Activated CD8-positive, alpha-beta memory T cell treated with anti-CD3 and anti-CD28 coated beads, Interleukin-2, amount 50 U/mL, for 48 hours (primary cell): ENCODE measurements at places on chromosomes 7 and 10.

GRCh38 chr10:1596482-1597099 is 140.7 kb downstream of the ADARB2 start:
- no peak for DNase-seq

- DNase-seq: no peak
Measured at GRCh38 chr10:52566471-52567246, 205.9 kb downstream of the MBL2 start.

DNA sequence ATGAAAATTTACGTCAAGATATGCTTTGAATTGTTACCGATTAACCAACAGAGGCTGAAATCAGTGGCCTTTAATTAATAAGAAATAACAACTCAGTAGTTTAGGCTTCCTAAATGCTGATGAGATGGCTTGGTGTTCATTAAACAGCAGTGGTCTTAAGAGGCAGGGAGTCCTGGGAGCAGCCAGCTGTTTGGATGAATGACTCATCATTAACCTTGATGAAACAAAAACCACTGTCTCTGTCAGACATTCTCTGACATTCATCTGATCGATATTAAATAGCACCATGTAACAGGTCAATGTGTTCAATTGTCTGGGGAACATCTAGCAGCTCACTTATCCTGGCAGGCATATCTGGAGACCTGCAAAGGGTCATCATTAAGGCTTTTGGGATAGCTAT is 234.2 kb upstream of the LRRN3 start:
- DNase-seq: no peak

DNA sequence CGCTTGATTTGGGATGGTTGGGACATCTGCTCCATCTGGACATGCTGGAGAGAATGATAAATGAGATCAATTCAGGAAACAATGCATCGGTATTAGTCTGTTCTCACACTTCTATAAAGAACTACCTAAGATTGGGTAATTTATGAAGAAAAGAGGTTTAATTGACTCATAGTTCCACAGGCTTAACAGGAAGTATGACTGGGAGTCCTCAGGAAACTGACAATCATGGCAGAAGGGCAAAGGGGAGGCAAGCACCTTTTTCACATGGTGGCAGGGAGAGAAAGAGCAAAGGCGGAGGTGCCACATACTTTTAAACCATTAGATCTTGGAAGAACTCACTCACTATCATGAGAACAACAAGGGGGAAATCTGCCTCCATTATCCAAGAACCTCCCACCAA is 16.8 kb upstream of the TSPAN12 start:
- DNase-seq: no peak

- DNase-seq: no peak
Measured at GRCh38 chr7:38410056-38410455, 136.6 kb upstream of the TARP start.

DNA sequence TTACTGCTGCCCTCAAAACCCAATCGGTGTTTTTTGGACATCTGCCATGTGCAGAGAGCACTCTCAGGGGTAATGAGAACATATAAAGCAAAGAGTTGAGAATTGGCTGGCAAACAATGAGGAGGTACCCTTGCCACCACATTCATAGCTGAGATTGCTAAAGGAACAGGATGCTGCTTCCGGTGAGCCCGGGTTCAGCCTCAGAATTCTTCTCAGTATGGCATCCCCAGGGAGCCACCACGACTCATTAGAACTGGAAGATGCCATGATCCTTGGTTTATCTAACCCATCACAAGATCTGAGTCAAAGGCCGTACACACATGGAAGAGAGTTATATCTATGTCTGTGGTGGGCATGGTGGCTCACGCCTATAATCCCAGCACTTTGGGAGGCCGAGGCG is 174.4 kb downstream of the ARID5B start:
- no peak for DNase-seq

DNA sequence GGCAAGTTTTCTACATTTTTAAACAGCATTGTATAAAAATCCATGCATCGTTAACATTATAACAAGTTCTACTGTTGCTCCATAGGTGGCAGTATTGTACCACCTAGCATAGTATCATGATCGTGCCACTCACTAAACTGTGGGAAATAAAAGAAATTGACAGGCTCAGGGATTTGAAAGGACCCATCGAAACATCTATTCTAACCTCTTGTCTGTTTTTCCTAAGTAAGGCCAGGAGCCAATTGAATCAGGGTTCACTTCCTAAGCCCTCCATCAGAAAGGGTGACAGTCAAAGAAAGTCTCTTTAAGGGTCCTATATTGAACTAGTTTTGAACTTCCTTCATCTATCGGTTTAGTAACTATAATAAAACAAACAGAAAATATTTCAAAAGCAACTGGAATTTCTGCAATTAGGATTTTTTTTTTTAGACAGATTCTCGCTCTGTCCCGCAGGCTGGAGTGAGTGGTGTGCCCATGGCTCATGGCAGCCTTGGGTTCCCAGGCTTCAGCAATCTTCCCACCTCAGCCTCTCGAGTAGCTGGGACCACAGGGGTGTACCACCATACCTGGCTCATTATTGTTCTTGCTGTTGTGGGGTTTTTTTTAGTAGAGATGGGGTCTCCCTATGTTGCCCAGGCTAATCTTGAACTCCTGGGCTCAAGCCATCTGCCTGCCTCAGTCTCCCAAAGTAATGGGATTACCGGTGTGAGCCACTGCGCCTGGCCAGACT is 9.4 kb downstream of the HACD1 start:
- no peak for DNase-seq
